ENCODE measurements at places on chromosomes 12 and 14. TPM values are rescaled to one million over a fixed set of nuclear protein-coding genes. Genes with fewer than 3 reads are reported as not detected.

DNA sequence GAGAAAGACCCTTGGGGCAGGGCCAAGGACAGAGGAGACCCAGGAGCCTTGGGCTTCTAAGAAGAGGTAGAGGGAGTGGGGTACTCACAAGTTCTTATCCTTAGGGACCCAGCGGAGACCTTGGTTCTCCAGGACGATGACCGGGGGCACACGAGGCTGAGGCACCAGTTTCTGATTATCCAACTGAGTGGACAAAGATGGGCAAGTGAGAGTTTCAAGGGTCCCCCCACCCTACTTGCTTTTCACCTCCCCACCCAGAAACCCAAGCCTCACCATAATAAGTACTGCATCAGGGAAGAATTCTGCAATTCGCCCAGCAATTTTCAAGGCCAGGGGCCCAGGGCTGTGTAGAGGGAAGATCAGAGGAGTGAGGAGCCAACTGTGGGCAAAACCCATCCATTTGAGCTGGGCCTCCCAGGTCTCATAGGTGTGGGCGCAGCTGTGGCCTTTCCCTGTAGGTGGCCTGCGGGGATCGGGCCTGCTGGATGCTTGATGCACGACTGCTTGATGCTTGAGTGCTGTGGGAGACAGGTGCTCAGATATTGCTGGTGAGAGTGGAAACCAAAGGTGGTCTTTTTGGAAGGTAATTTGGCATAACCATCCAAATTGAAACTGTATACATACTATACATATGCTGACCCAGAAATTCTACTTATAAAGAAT lies 2.0 kb downstream of the EMC9 start:
- H3K27ac ChIP-seq: peak overlapping the region; percentile 8
- peaks cover 27% of the 10 kb centered on the region for H3K36me3 ChIP-seq
- no peak for DNase-seq
- no peaks in the 10 kb centered on the region for H3K27me3 ChIP-seq
- H3K4me1 ChIP-seq: peaks cover 46% of the 10 kb centered on the region
- peak overlapping the region; percentile 90 for H3K4me3 ChIP-seq

DNA sequence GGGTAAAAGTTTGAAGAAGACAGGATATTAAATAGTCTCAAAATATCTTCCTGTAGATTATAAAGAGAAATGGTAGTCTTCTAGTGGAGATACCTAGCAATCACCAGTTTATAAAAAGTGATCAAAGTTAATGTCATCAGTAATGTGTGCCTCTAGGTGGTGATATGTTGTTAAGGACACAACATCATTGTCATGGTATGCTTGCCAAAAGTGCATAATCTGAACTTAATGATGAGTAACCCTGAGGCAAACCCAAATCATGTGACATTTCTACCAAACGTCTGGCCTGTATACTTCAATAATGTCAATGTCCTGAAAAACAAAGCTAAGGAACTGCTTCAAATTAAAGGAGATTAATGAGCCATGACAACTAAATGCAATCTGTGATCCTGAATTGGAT lies 214.7 kb downstream of the PHLDA1 start:
- no peak overlapping the region for H3K27ac ChIP-seq
- peaks cover 5% of the 10 kb centered on the region for H3K4me1 ChIP-seq
- DNase-seq: no peak
- H3K4me3 ChIP-seq: no peak overlapping the region
- H3K36me3 ChIP-seq: no peaks in the 10 kb centered on the region

- H3K27ac ChIP-seq: peak overlapping the region; percentile 62
- H3K27me3 ChIP-seq: no peaks in the 10 kb centered on the region
- peaks cover 15% of the 10 kb centered on the region for H3K4me1 ChIP-seq
- no peaks in the 10 kb centered on the region for H3K36me3 ChIP-seq
These were observed 87.3 kb downstream of the PHLDA1 start for GRCh38 chr12:75944097-75944904.

DNA sequence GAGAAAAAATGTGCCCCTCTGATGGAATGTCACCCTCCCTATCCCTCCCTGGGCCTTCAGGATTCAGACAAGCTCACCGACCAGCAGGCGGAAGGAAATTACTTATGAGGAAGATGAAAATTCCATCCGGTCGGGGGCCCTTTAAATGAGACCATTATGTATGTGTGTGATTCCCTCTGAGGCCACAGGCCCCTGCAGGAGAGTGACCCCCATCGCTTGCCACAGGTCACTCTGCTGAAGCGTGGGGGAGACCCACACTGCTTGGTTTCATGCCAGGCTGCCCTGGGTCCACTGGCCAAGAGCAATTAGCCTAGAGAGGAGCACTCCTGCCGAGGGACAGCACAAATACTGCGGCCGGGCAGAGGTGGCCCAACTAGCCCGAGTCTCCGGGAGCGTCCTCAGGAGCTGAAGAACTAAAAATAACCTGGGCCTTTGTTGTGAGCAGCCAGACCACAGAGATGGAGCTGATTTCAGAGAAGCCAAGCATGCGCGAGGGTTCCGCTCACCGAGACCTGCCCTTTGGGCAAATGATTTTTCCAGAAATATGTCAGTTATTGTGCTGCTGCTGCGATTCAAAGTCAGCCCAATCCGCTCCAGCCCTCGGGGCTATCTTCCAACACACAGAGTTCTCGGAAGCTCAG lies 276.4 kb downstream of the DPF3 start:
- H3K27me3 ChIP-seq: no peaks in the 10 kb centered on the region
- no peak for DNase-seq
- no peak overlapping the region for H3K4me3 ChIP-seq
- H3K36me3 ChIP-seq: no peaks in the 10 kb centered on the region
- H3K4me1 ChIP-seq: no peaks in the 10 kb centered on the region

GRCh38 chr12:113929312-113929989 lies 36.7 kb downstream of the RBM19 start:
- peaks cover 20% of the 10 kb centered on the region for H3K36me3 ChIP-seq
- H3K27ac ChIP-seq: no peak overlapping the region
- H3K4me1 ChIP-seq: no peaks in the 10 kb centered on the region
- H3K27me3 ChIP-seq: no peaks in the 10 kb centered on the region
- H3K4me3 ChIP-seq: no peak overlapping the region

GRCh38 chr14:75295491-75296345 lies 17.1 kb downstream of the FOS start:
- H3K27ac ChIP-seq: peak overlapping the region; percentile 94
- peak overlapping the region; percentile 20 for H3K4me3 ChIP-seq
- H3K4me1 ChIP-seq: peaks cover 39% of the 10 kb centered on the region
- peak; percentile 90 for DNase-seq

- H3K27me3 ChIP-seq: no peaks in the 10 kb centered on the region
- no peak overlapping the region for H3K27ac ChIP-seq
- no peak overlapping the region for H3K4me3 ChIP-seq
- no peak for DNase-seq
These were observed 17.0 kb downstream of the CLEC14A start for GRCh38 chr14:38238878-38239277.

GRCh38 chr12:121278169-121279070 lies 18.1 kb downstream of the CAMKK2 start:
- peak overlapping the region; percentile 81 for H3K27ac ChIP-seq
- H3K36me3 ChIP-seq: no peaks in the 10 kb centered on the region
- no peak overlapping the region for H3K4me3 ChIP-seq
- DNase-seq: peak; percentile 79
- peaks cover 21% of the 10 kb centered on the region for H3K4me1 ChIP-seq
- H3K27me3 ChIP-seq: no peaks in the 10 kb centered on the region

- no peaks in the 10 kb centered on the region for H3K4me1 ChIP-seq
- no peak overlapping the region for H3K4me3 ChIP-seq
- no peak overlapping the region for H3K27ac ChIP-seq
- no peak for DNase-seq
- no peaks in the 10 kb centered on the region for H3K27me3 ChIP-seq
These were observed 62.5 kb upstream of the TBX3 start for GRCh38 chr12:114746297-114747011.

GRCh38 chr14:53751650-53752049 lies 205.0 kb downstream of the BMP4 start:
- H3K36me3 ChIP-seq: no peaks in the 10 kb centered on the region
- H3K4me1 ChIP-seq: no peaks in the 10 kb centered on the region
- H3K27ac ChIP-seq: no peak overlapping the region

DNA sequence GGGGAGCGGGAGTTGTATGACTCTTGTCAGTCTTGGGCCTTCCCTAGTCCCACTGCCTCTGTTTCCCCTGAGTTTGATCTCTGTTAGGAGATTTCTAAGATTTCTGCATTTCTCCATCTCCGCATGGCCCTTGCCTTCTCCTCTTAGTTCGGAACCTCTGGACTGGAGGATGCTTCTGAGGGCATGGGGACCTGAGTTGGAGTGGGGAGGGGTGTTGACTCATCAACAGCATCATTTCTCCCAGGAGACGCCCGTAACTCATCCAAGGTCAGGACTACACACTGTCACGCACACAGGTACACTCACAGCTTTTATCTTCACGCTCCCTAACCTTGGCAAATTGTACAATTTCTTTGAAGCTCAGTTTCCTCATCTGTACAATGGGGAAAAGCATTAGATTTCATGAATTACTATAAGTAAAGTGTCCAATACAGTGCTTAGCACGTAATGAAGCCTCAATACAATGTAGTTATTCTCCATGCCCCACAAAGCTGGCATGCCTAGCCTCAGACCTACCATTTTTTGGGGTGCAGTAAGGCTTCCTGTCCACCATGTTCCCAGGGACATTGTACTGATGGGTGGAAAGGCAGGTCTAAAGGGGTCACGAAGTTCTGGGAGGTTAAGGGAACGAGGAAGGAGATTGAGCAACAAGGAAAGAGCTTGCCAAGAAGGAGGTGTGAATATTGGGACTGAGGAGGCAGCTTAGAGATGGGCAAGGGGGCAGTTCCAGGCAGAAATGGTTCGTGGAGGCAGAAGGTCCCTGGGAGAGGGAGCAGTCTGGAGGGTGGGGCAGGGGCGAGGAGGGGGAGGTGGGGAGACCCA lies 600 bp upstream of the LAG3 start:
- peak overlapping the region; percentile 56 for H3K27ac ChIP-seq
- no peak for DNase-seq
- no peaks in the 10 kb centered on the region for H3K36me3 ChIP-seq
- peaks cover 46% of the 10 kb centered on the region for H3K4me1 ChIP-seq

GRCh38 chr12:92603741-92604432 lies 98.9 kb upstream of the PLEKHG7 start:
- no peaks in the 10 kb centered on the region for H3K27me3 ChIP-seq
- H3K27ac ChIP-seq: peak overlapping the region; percentile 37
- H3K36me3 ChIP-seq: no peaks in the 10 kb centered on the region
- H3K4me3 ChIP-seq: no peak overlapping the region
- no peak for DNase-seq

- H3K27me3 ChIP-seq: no peaks in the 10 kb centered on the region
- no peak for DNase-seq
- no peaks in the 10 kb centered on the region for H3K4me1 ChIP-seq
- no peak overlapping the region for H3K4me3 ChIP-seq
- no peak overlapping the region for H3K27ac ChIP-seq
These were observed 40.1 kb upstream of the WNK1 start for GRCh38 chr12:712172-712863.

GRCh38 chr14:100062590-100062989 lies 2.6 kb upstream of the EVL start:
- no peaks in the 10 kb centered on the region for H3K27me3 ChIP-seq
- H3K4me3 ChIP-seq: no peak overlapping the region
- no peaks in the 10 kb centered on the region for H3K36me3 ChIP-seq
- no peak for DNase-seq

DNA sequence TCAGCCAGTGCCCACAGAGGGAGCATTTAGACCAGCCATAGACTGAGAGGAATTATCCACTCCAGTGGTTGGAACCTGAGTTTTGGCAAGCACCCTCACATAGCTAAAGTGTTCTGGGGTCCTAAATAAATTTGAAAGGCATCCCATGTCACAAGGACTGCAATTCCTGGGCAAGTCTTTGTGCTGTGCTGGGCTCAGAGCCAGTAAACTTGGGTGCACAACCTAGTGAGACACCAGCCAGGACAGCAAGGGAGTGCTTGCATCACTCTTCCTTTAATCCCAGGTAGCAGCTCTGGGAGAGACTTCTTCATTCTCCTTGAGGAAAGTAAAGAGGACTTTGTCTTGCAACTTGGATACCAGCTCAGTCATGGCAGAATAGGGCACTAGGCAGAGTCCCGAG lies 142.0 kb upstream of the FSCB start:
- DNase-seq: no peak
- H3K27me3 ChIP-seq: no peaks in the 10 kb centered on the region
- H3K4me1 ChIP-seq: no peaks in the 10 kb centered on the region
- H3K4me3 ChIP-seq: no peak overlapping the region

- peaks cover 17% of the 10 kb centered on the region for H3K27me3 ChIP-seq
- H3K27ac ChIP-seq: peak overlapping the region; percentile 94
- DNase-seq: no peak
- H3K4me3 ChIP-seq: peak overlapping the region; percentile 58
- H3K4me1 ChIP-seq: peaks cover 18% of the 10 kb centered on the region
- H3K36me3 ChIP-seq: peaks cover 39% of the 10 kb centered on the region
These were observed 3.3 kb downstream of the TBX3 start for GRCh38 chr12:114680604-114681069.

- H3K36me3 ChIP-seq: no peaks in the 10 kb centered on the region
- H3K4me1 ChIP-seq: peaks cover 6% of the 10 kb centered on the region
- peak; percentile 80 for DNase-seq
- H3K27me3 ChIP-seq: no peaks in the 10 kb centered on the region
- H3K4me3 ChIP-seq: no peak overlapping the region
These were observed 5.3 kb downstream of the KRT81 start for GRCh38 chr12:52285851-52286530.

DNA sequence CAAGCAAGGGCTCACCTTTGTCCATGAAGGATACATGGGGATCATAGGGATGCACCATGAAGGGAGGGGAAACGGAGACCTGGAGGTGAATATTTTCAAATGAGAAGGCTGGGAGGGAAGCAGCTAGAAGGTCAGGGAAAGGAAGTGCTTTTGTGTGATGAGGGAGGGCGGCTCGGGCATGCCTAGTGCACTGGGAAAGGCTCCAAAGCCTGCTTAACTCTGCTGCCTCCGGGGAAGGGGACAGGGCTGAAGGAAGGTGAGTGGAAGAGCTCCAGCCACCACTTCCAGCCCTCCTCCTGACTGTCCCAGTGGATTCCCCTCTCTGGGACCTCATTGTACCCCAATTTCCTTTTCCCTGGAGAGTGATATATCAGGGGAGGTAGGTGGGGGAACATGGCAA lies 149.4 kb upstream of the PRMT8 start:
- H3K4me3 ChIP-seq: no peak overlapping the region
- H3K27me3 ChIP-seq: no peaks in the 10 kb centered on the region
- DNase-seq: no peak
- no peaks in the 10 kb centered on the region for H3K36me3 ChIP-seq
- no peaks in the 10 kb centered on the region for H3K4me1 ChIP-seq

GRCh38 chr14:59691266-59691665 lies 114.7 kb upstream of the CCDC175 start:
- H3K27me3 ChIP-seq: no peaks in the 10 kb centered on the region
- H3K4me1 ChIP-seq: no peaks in the 10 kb centered on the region
- H3K27ac ChIP-seq: no peak overlapping the region
- DNase-seq: no peak

GRCh38 chr12:119183942-119184695 lies 5.4 kb downstream of the HSPB8 start:
- H3K4me1 ChIP-seq: peaks cover 58% of the 10 kb centered on the region
- DNase-seq: no peak
- no peaks in the 10 kb centered on the region for H3K36me3 ChIP-seq
- H3K27ac ChIP-seq: peak overlapping the region; percentile 96
- peak overlapping the region; percentile 67 for H3K4me3 ChIP-seq
- no peaks in the 10 kb centered on the region for H3K27me3 ChIP-seq

Gene GALNT8
- not detected for total RNA-seq

Gene NRXN3
- 14.9 TPM for total RNA-seq

Gene ZNF891
- 1.6 TPM for total RNA-seq

Gene MLF2
- 221 TPM for total RNA-seq
